WTC11 (cell line): ENCODE measurements at places on chromosomes 2 and 18. TPM values are rescaled to one million over a fixed set of nuclear protein-coding genes. Genes with fewer than 3 reads are reported as not detected.

DNA sequence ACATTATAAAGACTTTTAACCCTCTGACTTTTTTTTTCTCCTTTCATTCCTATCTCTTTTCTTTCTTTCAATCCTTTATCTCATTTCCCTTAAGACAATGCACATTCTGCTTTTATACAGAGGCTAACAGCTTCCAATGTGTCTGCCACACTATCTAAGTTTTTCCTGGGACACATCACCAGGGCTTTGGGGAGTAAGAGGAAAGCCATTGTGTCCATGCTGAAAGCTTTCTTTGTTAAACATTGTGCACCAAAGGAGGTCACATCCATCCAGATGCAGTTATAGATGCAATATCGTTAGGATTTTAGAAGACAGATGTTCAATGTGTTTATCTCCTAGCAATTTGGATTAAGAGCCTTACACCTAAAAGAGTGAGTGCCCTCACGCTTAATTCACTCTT, 534.1 kb downstream of the CNTNAP5 start:
- peaks cover 20% of the 10 kb centered on the region for H3K4me1 ChIP-seq
- no peaks in the 10 kb centered on the region for H3K27me3 ChIP-seq
- no peak overlapping the region for H3K27ac ChIP-seq
- H3K36me3 ChIP-seq = no peaks in the 10 kb centered on the region
- H3K4me3 ChIP-seq = no peak overlapping the region
- DNase-seq = no peak

DNA sequence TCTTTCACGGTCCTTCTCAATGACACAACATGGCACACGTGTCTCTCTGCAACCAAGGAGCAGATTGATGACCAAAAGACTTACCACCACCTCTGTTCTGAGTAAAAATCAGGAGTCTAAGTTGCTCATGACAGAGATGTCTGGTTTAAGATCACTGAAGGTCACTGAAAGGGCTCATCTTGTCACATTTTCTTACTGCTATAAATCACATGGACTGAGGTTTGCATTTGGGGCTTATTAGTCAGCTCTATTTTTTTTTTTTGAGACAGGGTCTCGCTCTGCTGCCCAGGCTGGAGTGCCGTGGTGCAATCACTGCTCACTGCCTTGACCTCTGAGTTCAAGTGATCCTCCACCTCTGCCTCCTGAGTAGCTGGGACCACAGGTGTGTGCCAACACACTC, 19.4 kb downstream of the CFLAR start:
- peaks cover 31% of the 10 kb centered on the region for H3K36me3 ChIP-seq
- no peak overlapping the region for H3K4me3 ChIP-seq
- H3K4me1 ChIP-seq = peaks cover 38% of the 10 kb centered on the region
- H3K27me3 ChIP-seq = no peaks in the 10 kb centered on the region
- DNase-seq = no peak

GRCh38 chr2:5521461-5521860, 170.7 kb upstream of the SOX11 start:
- DNase-seq = no peak
- H3K27me3 ChIP-seq = no peaks in the 10 kb centered on the region; the same call in 1 of the 2 replicates
- H3K36me3 ChIP-seq = peaks cover 25% of the 10 kb centered on the region
- no peak overlapping the region for H3K4me3 ChIP-seq
- no peak overlapping the region for H3K27ac ChIP-seq

DNA sequence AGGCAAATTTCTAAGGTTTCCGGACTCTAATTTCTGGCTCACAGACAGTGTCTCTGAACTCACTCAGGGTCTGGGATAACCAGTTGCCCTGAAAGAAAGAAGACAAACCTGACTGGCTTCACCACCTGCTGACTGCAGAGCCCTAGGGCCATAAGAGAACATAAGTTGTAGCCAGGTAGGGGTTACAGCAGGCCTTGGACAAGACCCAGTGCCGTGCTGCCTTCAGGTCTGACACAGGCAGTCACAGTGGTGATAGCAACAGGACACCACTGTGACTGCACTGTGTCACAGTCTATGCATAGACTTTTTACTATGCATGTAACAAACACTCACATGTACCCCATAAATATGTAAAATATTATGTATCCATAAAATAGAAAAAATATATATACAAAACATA, 508.5 kb downstream of the PID1 start:
- no peaks in the 10 kb centered on the region for H3K36me3 ChIP-seq
- no peaks in the 10 kb centered on the region for H3K4me1 ChIP-seq
- no peaks in the 10 kb centered on the region for H3K27me3 ChIP-seq
- no peak for DNase-seq
- no peak overlapping the region for H3K4me3 ChIP-seq

DNA sequence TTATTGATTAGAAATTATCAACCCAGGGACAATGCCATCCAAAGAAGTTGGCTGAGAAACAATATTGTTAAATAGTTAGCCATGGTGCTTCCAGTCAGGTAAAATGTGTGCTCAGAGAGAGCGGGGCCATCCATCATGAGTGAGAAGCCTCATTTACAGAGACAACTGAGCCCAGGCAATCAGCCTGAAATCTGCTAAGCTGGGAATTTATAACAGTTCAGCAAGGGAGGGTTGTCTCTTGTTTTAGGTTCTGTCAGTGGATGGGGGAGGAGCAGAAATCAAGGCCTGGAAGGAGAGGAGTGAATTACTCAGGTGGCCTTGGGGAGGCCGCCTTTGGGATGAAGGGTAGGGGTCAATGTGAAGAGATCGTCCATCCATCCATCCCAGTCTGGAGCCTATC, 102.5 kb upstream of the ST8SIA3 start:
- H3K27ac ChIP-seq = no peak overlapping the region
- no peak overlapping the region for H3K4me3 ChIP-seq
- H3K4me1 ChIP-seq = no peaks in the 10 kb centered on the region
- H3K27me3 ChIP-seq = no peaks in the 10 kb centered on the region; the same call in 1 of the 2 replicates

GRCh38 chr2:23803965-23804542, 122.9 kb downstream of the ATAD2B start:
- no peaks in the 10 kb centered on the region for H3K4me1 ChIP-seq
- no peaks in the 10 kb centered on the region for H3K36me3 ChIP-seq
- DNase-seq = peak; percentile 39
- H3K27me3 ChIP-seq = no peaks in the 10 kb centered on the region
- H3K4me3 ChIP-seq = no peak overlapping the region

GCG gene
- 0.14 TPM in 1 of 3 replicates, not detected in the others for total RNA-seq

GREB1 gene
- total RNA-seq = 31.9 to 35.7 TPM (median 34.4 TPM) in 3 replicates

CCDC121 gene
- 1.9 to 2.9 TPM (median 2.0 TPM) in 3 replicates for total RNA-seq
